ENCODE measurements at places on chromosomes 1 and 21. TPM values are rescaled to one million over a fixed set of nuclear protein-coding genes. Genes with fewer than 3 reads are reported as not detected.

GRCh38 chr21:32965129-32965680 is 60.5 kb upstream of the OLIG2 start:
- no peak for DNase-seq

- no peak for DNase-seq
Observed at GRCh38 chr1:168490306-168490705, 53.5 kb downstream of the XCL2 start.

GRCh38 chr1:222204475-222204874 is 343.4 kb downstream of the HHIPL2 start:
- no peak for DNase-seq

DNA sequence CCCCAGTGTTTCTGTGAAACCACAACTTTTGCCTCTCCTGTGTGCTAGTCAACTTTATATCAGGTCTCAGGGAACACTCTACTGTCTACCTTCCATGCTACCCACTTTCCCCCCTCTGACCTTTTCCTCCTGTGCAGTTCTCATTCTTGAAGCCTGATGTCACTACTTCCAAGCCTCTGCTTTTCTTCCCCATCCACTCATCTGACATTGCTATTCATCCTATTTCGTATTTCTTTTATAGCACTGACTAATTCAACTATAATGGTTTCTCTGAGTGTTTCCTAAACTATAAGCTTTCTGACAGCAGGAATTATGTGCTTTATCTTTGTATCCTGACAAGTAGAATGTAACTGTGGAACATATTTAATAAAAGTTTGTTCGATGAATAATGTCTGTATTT is 18.2 kb upstream of the DPH5 start:
- DNase-seq, result peak; percentile 36

CNTN2 gene
- not detected for total RNA-seq

- DNase-seq, result no peak
Observed at GRCh38 chr1:182120411-182121258, 59.1 kb upstream of the ZNF648 start.

- no peak for DNase-seq
Observed at GRCh38 chr1:81121306-81121705, 679.4 kb upstream of the ADGRL2 start.

DNA sequence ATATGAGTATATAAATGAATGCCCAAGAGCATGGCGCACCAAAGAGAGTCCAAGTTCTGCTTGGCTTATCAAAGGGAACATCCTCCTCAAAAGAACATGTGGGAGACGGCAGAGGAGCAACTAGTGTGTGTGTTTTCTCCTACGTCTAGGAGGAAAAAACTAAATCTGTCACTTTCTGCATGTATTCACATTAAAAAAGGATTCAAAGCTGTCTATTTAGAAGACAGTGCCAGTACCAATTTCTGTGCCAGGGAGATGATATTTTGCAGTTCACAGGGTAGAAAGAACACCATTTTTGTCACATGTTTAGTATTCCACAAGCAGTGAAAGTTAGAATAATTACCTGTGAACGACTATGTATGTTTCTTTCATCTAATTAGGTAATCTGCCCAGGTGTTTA is 42.5 kb upstream of the IFNAR2 start:
- no peak for DNase-seq

DNA sequence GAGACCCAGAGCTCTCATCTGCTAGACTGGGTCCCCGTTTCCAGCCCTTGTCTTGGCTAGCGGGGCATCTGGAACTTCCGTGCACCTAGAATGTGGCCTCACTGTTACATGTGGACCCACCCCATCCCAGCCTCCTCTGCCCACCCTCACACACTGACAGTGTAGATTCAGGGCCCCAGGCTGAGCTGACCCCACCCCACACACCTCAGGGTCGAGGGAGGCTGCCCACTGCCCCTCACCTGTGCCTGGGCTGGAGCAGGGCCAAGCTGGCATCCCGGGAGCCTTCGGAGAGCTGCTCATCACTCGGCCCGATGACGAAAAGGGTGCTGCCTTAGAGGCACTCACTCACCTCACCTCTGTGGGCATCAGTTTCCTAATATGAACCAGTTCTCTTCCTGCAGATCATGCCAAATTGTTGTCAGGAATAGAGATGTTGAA is 11.1 kb downstream of the ACOT11 start:
- no peak for DNase-seq

DNA sequence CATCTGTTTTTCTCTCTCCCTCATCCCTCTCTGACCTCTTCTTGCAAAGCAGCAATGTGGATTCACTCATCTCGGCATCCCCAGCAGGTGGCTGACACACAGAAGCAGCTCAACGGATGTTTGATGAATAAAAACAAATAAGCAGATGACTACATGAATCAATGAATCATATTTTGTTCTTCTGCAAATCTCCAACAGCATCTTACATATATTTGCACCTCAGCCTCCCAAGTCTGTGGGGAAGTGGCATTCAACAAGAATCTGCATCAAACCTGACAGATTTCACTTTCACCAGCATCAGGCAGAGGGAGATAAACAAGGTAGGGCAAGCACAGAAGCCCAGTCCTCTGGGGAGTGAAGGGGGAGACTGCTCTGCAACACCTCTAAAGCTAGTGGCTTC is 34.0 kb downstream of the CAPN8 start:
- DNase-seq, result no peak

TFAP2E gene
- total RNA-seq, result 0.18 TPM

DNA sequence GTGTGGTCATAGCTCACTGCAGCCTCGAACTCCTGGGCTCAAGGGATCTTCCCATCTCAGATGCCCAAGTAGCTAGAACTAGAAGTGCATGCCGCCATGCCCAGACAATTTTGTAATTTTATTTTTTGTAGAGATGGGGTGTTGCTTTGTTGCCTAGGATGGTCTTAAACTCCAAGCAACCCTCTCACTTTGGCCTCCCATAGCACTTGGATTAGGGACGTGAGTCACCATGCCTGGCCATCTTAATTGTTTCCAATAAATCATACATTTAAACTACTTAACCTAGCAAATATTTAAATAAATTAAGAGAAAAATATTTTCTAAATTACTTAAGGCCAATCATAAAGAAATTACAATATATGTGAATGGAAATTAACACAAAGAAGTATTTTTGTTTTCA is 35.1 kb upstream of the ADGRL4 start:
- peak; percentile 39 for DNase-seq

DNA sequence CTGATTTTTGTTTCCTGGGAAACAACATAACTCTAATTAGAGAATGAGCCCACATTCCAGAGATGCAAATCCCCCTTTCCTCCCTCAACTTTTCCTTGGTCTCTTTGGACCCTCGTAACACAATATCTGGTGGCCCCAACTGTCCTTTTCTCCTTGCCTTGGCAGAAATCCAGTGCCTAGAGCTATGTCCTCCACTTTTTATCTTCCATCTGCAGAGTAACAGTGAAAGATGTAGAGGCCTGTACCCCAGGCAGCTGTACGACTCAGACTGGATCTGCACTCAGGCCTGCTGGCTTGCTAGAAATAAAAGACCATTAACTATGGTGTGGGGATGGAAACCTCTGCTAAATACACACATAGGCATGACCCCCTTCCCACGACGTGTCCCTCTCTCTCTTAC is 72.0 kb downstream of the WARS2 start:
- DNase-seq, result no peak

NBPF20 gene
- total RNA-seq, result 5.3 TPM

DNA sequence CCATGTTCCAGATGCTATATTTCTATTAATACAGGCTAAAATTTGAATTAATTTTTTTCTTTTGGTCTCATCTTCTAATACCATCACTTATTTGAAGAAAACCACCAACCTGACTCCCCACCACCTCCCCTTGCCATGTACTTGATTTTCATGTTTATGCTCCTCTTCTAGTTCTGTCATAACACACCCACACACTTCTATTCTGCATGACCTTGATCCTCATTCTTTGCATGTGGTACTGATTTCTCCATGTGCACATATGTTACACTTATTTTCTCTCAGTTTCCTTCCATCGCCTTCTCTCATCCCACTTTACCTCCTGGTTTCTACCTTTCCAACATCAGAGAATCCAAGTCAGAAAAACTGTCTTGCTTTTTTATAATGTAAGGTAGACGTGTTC is 78.9 kb upstream of the ARID1A start:
- DNase-seq, result no peak

DNA sequence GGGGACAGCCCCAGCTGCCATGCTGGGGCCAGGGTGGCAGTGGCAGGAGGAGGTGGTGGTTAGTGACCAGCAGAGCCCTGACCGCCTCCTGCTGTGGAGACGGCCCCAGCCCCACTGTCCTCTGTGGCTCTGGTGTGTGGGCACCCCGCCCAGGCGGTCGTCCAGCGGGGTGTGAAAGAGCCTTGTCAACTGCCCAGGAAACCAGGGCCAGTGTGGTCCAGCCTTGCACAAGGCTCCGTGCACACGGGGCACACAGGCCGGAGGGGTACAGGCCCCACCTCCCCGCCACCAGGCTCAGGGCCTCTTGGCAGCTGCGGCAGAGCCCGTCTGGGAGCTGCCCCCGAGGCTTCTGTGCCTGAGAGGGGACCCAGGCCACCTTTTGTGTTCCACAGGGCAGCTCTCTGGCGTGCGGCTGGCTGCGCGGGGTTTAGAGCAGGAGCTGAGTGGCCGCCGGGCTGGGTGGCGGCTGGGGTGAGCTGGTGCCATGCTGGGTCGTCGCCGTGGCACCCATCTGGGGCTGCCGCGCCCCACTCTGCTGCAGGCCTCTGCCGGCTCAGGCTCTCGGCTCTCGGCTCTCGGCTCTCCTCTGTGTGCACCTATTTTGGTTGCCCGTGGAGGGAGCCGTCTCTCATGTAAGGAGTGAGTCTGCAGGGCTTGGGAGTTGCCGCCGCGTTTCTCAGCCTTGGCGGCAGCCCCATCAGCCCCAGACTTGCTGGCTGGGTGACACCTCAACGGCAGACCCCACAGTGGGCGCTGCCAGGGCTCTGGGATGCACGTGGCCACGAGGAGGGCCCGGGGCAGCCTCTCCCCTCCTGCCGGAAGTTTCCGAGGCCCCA is 36.1 kb downstream of the SLX9 start:
- no peak for DNase-seq

- DNase-seq, result peak; percentile 14
Observed at GRCh38 chr1:55584526-55585401, 369.6 kb upstream of the USP24 start.

DNA sequence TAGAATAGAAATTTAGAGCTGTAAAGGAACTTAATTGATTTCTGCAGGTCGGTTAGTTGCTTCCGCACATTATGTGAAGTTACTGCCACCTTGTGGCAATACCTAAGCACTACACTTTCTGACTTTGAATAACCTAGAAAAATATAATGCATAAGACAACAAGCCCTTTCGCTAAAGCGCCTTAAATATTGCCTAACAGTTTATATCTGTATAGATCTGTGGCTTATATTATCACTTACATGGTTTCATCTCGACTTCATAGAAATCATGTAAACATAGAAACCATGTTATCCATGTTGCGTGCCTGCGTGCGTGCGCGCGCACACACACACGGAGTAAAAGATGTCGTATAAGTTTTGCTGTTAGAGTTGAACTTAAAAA is 10.9 kb upstream of the IFI16 start:
- DNase-seq, result peak; percentile 87

DNA sequence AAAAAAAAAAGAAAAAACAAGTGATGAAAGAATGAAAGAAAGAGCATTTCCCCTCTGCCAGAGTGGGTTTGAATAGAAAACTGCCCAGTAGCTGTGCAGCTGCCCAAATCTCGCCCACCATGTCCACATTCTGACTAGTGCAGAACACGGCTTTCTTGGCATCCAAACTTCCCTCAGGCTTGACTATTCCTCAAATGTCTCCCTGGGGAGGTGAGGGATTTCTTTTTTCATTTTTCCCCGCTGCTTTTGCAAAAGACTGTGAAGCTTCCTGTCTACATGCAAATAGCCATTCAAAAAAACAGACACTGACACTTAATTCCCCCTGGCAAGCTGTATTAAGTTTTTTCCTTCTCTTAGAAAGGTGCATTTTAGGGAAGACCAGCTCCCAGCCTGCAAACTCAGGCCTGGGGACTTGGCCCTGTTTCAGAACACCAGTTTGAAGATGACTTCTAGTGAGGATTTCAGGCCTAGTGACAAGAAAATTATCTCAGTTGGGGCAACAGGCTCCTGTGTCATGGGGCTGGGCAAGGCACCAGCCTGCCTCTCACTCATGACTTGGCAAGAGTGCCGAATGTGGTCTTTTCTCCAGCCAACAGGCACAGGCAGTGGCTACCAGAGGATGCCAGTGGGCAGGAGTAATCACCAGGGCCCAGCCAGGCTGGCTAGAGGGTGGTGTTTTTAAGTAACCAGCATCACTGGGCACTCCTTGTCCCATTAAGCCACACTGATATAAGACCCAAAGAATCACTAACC is 178.1 kb upstream of the NFIA start:
- no peak for DNase-seq

DNA sequence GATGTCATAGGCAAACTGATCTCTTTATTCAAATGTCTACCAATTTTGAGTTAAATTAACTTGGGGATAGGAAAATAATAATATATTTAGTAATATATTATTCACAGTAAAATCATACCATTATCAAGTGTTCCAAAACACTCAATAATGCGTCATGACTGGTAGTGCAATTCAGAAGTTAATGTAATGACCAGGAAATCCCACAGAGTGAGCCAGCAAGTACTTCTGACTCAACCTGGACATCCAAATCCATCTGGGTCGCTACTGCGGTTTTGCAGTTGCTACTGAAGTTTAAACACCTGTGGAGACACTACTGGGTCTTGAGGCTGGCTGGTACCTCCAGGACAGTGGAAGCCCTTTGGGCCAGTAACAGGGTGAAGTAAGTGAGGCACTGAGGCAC is 44.8 kb downstream of the DPYD start:
- DNase-seq, result no peak

DNA sequence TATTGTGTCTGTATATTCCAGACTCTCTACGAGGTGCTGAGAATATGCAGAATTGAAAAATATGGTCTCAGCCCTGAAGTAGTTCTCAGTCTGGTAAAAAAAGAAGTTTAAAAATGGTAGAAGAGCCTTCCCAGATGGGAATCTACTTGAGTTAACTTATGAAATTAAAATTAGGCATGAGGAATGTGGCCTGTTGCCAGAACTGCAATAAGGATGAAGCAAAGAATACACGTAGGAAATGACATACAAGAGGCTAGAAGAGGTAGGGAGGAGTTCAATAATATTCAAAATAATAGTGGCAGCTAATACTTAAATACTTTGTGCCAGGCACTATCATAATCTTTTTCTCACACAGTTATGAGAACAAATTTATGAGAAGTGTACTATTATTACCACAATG is 6.3 kb downstream of the ASPM start:
- DNase-seq, result peak; percentile 35

- DNase-seq, result peak; percentile 55
Observed at GRCh38 chr1:30929135-30929889, 20.8 kb upstream of the SDC3 start.

FAM78B gene
- not detected for total RNA-seq

DNA sequence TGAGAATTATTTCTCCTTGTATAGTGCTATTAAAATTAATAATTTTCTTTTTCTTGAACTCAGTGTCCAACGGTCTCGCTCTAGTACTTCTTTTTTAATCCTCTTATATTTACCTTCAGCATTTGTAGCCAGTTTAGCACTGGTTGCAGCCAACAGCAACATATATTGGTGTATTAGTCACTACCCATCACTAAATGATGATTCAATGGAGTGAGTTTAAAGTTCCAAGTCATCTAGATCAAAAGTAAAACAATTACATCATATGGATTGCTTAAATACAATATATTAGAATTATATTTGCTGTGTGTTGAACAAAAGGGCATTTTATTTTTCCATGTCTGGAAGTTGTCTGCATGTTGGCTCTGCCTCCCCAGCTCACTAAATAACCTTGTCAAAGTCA is 591.8 kb downstream of the ADGRL2 start:
- DNase-seq, result peak; percentile 6

VAV3 gene
- total RNA-seq, result 1.5 TPM

All from endothelial cell of umbilical vein (primary cell).